ENCODE measurements at places on chromosomes 5 and 9.

DNA sequence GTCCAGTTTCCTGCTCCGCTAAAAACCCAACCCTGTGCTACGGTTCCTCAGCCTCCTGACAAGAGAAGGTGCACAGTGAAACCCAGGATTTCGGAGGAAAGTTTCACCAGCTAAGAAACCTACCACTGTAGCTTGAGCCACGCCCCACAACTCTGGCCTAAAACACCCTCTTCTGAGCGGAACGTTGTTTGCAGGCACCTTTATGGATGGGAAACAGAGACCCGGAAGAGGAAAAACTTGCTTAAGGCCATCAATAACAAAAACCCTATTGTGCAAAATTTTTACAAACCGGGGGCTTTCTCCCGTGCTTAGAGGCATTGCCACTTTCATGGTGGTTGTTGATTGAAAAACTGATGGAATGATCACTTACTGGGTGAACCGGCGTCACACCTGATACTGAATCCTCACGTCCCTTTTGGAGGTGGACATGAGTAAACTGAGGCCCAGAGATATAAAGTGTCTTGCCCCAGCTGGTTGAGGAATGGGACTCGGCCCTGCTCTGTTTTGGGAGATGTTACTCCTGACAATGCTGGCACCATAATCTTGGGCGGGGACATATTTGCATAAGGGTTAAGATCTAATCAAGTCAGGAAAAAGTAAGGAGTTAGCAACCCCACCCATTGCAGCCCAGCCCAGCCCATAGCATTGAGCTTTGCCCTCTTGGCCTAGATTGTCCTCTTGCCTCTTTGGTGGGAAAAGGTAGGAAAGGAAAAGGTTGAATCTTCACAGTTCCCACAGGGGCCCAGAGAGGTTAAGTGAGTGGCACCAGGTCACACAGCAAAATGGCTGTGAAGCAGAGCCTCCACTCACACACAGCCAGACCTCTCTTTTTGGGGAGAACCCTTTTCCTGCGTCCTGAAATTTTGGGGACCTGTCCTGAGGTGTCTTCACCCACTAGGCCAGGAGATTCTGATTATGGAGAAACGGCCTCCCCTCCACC is 23.2 kb upstream of the PTGS1 start:
- H3K27me3 ChIP-seq: peaks cover 10% of the 10 kb centered on the region
- H3K4me1 ChIP-seq: peaks cover 20% of the 10 kb centered on the region
- no peak for DNase-seq
- H3K36me3 ChIP-seq: no peaks in the 10 kb centered on the region
- peak overlapping the region; percentile 92 for H3K27ac ChIP-seq
- peak overlapping the region; percentile 85 for H3K4me3 ChIP-seq

DNA sequence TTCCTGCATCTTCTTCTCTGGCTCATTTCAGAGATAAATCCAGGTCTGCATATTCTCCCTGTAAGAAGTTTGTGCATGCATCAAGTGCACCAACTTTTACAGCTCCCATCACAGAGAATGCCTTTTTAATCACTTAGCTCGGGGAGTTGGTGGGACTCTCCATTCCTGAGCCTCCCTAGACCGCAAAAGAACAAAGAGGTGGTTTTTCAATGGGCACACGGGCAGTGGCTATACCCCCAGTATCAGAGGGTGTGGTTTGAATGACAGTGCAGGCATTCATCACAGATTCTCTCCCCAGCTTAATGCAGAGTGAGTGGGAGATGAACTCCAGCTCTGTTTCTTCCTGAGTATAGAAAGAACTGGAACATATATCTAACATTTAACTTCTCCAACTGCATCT is 264.7 kb upstream of the NR4A3 start:
- no peak for DNase-seq
- H3K27me3 ChIP-seq: no peaks in the 10 kb centered on the region
- H3K27ac ChIP-seq: no peak overlapping the region
- no peaks in the 10 kb centered on the region for H3K4me1 ChIP-seq
- H3K36me3 ChIP-seq: no peaks in the 10 kb centered on the region
- no peak overlapping the region for H3K4me3 ChIP-seq

DNA sequence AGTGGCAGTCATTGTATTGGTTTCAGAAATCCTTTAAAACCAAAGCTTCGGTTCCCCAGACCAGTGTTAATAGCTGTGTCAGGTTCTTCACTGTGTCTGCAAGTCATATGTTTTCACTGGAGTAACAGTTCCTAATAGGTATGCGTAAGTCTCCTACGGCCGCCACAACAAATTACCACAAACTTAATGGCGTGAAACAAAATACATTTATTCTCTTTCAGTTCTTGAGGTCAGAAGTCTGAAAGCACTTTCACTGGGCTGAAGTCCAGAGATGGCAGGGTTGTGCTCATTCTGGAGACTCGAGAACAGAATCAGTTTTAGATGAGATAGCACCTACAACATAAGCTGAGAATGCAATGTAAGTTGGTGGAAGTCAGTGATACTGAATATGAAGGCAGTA is 556.2 kb downstream of the TLE4 start:
- DNase-seq: no peak
- H3K36me3 ChIP-seq: no peaks in the 10 kb centered on the region
- H3K4me3 ChIP-seq: no peak overlapping the region
- H3K27me3 ChIP-seq: peaks cover 1% of the 10 kb centered on the region
- no peaks in the 10 kb centered on the region for H3K4me1 ChIP-seq

- H3K4me1 ChIP-seq: peaks cover 8% of the 10 kb centered on the region
- H3K36me3 ChIP-seq: no peaks in the 10 kb centered on the region
- H3K27ac ChIP-seq: no peak overlapping the region
These were observed 106.1 kb downstream of the NUDT12 start for GRCh38 chr5:103456476-103456875.

GRCh38 chr5:19388391-19388790 is 599.6 kb downstream of the CDH18 start:
- H3K36me3 ChIP-seq: no peaks in the 10 kb centered on the region
- H3K4me1 ChIP-seq: no peaks in the 10 kb centered on the region
- DNase-seq: no peak
- no peak overlapping the region for H3K27ac ChIP-seq
- peaks cover 1% of the 10 kb centered on the region for H3K27me3 ChIP-seq
- no peak overlapping the region for H3K4me3 ChIP-seq

DNA sequence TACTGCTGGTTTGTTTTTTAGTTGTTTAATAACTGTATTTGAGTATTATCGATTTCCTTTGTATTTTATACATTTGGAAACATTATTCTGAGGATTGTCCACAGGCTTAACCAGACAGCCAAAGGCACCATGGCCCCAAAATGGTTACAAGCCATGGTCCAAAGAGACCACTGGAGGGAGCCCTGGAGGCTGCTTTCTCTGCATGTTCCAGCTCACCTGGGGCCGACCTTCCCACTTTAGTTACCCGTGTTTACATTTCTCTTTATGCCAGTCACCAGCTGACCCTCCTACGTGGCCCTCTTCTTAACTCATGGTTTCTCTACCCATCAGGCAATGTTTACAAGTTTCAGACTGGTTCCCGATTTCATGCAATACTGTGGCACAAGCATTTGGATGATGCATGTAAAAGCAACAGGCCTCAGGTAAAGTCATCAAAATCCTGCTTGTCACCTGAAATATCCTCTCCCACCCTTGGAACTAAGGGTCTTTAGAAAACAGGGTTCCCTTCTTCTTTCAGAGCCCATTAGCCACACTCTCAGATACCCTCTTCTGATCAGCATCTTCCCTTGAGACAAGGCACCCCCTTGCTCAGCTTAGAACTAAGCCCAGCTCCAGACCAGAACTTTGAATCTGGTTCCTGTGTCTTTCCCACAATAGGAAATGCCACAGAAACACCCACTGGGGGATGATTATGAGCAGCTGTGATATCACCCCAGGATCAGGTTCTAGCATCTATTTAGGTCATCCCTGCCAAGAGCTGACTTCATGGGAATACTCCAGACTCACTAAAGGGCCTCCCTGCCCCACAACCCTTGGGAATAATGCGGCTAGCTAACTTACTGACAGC is 49.9 kb upstream of the GARNL3 start:
- peak; percentile 74 for DNase-seq
- H3K36me3 ChIP-seq: no peaks in the 10 kb centered on the region
- H3K27me3 ChIP-seq: peaks cover 11% of the 10 kb centered on the region
- H3K27ac ChIP-seq: no peak overlapping the region
- no peaks in the 10 kb centered on the region for H3K4me1 ChIP-seq

DNA sequence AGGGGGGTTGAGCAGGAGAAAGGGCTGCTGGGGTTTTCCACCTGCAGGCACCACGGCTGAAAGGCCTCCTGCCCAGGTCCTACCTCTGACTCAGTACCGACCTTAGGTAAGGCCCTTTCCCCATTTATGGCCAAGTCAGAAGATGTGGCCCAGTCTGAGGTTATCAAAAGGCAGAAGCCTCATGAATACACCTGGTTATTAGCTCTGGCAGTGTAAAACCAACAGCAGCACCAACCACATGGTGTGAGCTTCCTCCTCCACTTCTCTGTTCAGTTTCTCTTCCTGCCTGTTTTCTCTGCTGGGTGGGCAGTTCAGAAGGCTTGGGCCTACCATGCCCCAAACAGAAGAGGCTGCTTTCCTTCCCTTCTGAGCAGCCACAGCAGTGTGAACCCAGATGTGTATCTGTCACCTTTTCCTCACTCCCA is 86.9 kb downstream of the UGCG start:
- H3K4me1 ChIP-seq: peaks cover 21% of the 10 kb centered on the region
- DNase-seq: no peak
- no peaks in the 10 kb centered on the region for H3K36me3 ChIP-seq
- H3K27me3 ChIP-seq: peaks cover 17% of the 10 kb centered on the region

GRCh38 chr5:20636686-20637085 is 648.7 kb upstream of the CDH18 start:
- no peak overlapping the region for H3K27ac ChIP-seq
- no peak for DNase-seq
- no peaks in the 10 kb centered on the region for H3K36me3 ChIP-seq
- H3K4me3 ChIP-seq: no peak overlapping the region

- H3K4me1 ChIP-seq: no peaks in the 10 kb centered on the region
- H3K36me3 ChIP-seq: peaks cover 4% of the 10 kb centered on the region
- H3K4me3 ChIP-seq: no peak overlapping the region
These were observed 4.9 kb upstream of the LRRC14B start for GRCh38 chr5:186091-187041.

DNA sequence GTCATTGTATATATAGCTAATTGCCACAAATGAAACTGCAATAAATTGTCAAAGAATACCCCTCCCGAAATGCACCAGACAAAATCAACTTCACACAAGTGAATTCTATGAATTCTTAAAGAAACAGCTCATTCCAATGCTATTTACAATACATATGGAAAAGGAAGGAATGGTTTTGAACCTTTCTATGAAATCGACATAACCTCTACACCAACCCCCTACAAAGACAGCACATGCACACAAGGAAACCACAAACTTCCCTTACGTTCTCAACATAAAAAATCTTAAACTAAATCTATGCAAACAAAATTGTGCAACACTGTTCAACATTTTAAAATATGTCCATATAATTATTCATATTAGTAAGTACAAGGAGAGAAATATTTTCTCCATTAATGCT is 39.2 kb downstream of the MARCHF11 start:
- peaks cover 7% of the 10 kb centered on the region for H3K4me1 ChIP-seq
- no peaks in the 10 kb centered on the region for H3K36me3 ChIP-seq
- no peak for DNase-seq
- H3K27ac ChIP-seq: no peak overlapping the region

GRCh38 chr5:172451771-172452197 is 2.5 kb downstream of the SH3PXD2B start:
- no peaks in the 10 kb centered on the region for H3K36me3 ChIP-seq
- peaks cover 35% of the 10 kb centered on the region for H3K4me1 ChIP-seq
- no peak for DNase-seq

GRCh38 chr5:172162323-172162986 is 25.6 kb downstream of the STK10 start:
- no peak overlapping the region for H3K4me3 ChIP-seq
- H3K27me3 ChIP-seq: peaks cover 12% of the 10 kb centered on the region
- peaks cover 8% of the 10 kb centered on the region for H3K36me3 ChIP-seq

DNA sequence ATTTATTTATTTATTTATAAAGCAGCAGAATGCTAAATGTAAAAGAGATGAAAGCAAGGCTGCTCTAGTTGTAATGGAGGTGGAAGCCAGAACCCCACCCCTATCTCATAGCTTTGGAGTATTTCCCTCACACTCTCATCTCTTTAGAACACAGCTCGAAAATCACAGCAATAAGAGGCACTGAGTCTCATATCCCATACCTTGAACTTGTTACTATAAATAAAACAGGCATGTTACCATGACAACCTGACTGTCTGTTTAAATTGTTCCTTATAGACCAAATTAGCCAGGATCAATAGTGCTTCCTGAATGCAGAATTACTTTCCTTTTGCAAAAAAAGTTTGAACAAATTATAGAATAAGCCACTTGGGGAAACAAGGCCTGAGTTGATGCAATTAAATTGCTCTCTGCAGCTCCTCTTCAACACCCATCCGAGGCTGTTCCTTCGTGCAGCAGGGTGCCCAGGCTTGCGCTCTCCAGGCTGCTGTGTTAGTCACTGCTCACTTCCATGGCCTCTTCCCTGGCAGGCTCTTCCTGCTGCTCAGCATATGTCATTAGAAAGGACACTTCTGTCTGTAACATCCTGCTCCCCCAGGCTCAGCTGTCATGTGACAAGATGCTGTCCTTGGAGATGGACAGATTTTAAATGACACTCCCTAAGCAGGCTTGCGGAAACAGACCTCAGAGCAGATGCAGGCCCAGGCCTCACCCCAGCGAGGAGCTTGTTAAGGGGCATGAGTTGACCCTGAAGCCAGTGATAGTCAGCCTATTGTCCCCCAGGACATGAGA is 120.2 kb downstream of the CARTPT start:
- H3K4me3 ChIP-seq: no peak overlapping the region
- no peak overlapping the region for H3K27ac ChIP-seq
- DNase-seq: no peak
- H3K27me3 ChIP-seq: no peaks in the 10 kb centered on the region

- H3K4me1 ChIP-seq: peaks cover 12% of the 10 kb centered on the region
- H3K4me3 ChIP-seq: no peak overlapping the region
- no peak overlapping the region for H3K27ac ChIP-seq
These were observed 114.9 kb downstream of the MLLT3 start for GRCh38 chr9:20507431-20507830.

DNA sequence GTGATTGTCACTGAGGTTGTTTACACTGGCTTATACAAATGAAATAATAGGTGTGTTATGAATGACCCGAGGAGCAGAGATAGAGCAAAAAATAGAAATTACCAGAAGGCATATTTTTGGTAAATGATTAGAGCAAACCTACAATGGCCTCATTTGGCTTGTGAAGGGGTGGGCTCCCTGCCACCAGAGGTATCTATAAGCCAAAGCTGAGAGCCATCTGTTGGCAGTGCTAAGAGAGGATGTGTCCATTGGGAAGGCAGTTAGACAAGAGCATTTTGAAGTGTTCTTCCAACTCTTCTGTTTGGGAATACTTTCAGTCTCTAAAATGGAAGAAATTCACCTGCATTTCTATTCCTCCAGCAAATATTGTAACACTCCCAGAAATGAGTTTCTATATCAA is 10.6 kb downstream of the NIPAL4 start:
- DNase-seq: no peak
- peaks cover 45% of the 10 kb centered on the region for H3K36me3 ChIP-seq
- H3K27ac ChIP-seq: no peak overlapping the region
- peaks cover 1% of the 10 kb centered on the region for H3K27me3 ChIP-seq

DNA sequence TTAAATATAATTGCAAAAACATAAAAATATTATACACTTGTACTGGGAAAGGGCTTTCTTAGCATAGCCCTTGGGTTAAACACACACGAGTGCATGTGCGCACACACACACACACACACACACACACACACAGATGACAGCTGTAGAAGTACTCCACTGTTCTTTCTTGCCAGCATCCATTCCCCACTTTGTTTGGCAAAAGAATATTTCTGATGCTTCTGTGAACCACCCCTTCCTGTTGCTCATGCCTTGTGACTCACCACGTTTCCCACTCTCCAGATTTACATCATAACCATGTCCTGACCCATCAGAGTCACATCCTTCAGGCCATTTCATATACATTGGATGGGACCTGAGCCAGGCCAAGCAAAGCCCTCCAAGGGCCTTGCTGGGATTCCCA is 280.1 kb downstream of the DNAH5 start:
- H3K4me3 ChIP-seq: no peak overlapping the region
- H3K4me1 ChIP-seq: peaks cover 14% of the 10 kb centered on the region
- DNase-seq: no peak
- H3K36me3 ChIP-seq: no peaks in the 10 kb centered on the region
- H3K27ac ChIP-seq: no peak overlapping the region
- no peaks in the 10 kb centered on the region for H3K27me3 ChIP-seq

All from endothelial cell (in vitro differentiated cells).